Esophagus squamous epithelium (tissue), 5 donors: ENCODE measurements at places on chromosomes 7 and 10.

- DNase-seq, result no peak
These were observed 37.3 kb downstream of the SLC16A9 start for GRCh38 chr10:59672150-59672875.

GRCh38 chr7:104294291-104294690, 34.1 kb upstream of the LHFPL3 start:
- no peak for DNase-seq

GRCh38 chr7:28799619-28800018, 158.5 kb downstream of the TRIL start:
- no peak for DNase-seq

- no peak for DNase-seq
These were observed 1.2 kb downstream of the NSUN5 start for GRCh38 chr7:73307436-73307835.

DNA sequence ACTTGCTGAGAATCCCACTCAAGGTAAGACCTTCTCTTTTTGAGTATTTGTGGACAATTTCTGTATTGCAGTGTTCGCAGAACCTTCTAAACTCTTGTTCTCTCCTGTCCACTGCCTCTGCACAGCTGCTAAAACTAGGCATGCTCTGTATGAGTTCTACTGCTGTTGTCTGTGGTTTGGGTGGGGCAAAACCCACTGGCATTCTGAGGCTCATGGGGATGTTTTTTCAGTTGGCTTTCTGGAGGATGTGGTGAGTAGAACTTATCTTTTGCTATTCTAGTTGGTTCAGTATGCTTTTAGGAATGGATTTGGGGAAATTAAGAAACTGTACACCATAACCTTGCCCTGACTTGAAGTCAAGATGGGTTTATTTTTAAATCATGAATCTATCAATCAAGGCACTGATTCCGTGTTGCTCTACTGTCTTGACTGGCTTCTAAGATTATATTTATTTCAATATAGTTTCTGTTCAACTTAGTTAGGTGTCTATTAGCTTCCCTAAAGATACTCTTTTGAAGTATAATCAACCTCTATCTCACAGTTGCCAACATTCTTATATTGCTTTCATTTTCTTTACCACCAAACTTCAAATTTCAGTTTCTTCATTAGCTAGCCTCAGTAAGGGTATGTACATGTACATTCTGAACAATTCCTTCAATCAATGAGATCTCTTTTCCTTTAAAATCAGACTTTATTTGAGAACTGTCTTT, 25.0 kb upstream of the C1GALT1 start:
- DNase-seq, result no peak
